NAMALWA (cell line): ENCODE measurements at places on chromosomes 1 and 21.

DNA sequence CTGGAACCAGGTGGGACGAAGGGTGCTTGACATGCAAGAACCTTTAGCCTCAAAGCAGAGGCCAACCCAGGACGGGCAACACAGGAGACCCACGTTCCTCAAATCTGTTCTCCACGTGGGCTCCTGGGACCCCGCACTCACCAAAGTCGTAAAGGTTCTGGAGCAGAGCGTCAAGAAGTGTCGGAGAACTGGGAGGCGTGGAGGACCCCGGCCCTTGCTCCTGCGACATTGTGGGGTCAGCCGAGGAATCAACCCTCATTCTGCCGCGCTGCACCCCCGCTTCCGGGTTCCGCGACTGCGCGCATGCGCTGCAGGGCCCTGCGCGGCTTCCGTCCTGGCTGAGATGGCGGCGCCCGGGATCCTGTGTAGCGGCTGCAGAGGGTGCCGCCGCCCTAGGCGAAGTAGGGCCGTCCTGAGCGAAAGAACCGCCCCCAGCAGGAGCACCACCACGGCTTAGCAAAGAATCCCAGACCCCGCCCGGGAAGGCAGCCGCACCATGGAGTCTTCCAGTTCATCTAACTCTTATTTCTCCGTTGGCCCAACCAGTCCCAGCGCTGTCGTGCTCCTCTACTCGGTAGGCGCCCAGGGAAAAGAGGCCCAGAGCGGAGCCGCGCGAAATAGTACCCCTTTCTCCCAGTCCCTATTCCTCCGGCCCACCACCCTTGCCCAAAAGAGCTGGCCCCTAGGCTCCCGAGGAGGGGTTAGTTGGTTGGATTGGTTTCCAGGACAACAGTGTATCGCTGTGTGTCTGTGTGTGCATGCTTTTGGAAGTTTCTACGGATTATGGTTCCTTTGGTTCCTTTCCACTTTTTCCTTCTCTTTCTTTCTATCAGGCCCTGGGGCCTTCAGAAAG lies at the start of gene GNPAT:
GNPAT (plus strand) TSS at position 330 of the 853 bp plus-strand sequence; CDS start at position 497, 167 bp downstream.
- peak; percentile 92 for DNase-seq

DNA sequence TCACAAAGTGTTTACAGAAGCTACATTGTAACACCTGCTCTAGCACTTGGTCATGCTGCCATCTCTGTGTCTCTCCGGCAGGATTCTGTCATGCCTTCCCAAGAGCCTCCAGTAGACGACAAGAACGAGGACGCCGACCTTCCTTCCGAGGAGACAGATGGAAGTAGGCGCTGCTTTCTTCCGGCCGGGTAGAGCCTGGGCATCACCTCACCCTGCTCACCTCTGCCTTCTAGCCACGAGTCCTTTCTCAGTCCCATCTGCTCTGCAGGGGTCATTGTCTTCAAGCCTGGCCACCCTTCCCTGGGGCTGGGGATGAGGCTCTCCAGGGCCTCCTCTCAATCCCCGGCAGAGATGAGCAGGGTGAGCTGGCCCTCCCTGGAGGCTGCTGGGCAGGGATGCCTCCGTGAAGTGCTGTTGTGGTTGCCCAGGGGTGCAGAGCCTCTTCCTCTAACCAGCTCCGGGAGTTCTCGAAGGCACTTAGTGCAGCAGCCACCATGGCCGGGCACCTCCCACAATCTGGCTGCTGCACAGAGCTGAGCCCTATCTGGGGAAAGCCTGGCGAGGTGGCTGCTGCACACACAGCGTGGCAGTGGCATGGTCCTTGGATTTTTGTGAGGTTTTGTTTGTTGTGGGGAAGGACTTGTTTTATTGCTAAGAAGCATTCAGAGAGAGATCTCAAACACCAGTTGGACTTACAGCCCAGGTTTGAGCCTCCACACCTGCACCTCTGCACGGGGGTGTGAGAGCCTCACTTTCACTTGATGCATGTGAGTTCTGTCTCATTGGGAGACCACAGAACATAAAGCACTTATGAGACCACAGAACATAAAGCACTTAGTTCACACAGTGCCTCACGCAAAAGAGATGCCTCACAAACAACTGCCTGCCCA lies 48.4 kb downstream of the FAAP20 start:
- peak; percentile 31 for DNase-seq

DNA sequence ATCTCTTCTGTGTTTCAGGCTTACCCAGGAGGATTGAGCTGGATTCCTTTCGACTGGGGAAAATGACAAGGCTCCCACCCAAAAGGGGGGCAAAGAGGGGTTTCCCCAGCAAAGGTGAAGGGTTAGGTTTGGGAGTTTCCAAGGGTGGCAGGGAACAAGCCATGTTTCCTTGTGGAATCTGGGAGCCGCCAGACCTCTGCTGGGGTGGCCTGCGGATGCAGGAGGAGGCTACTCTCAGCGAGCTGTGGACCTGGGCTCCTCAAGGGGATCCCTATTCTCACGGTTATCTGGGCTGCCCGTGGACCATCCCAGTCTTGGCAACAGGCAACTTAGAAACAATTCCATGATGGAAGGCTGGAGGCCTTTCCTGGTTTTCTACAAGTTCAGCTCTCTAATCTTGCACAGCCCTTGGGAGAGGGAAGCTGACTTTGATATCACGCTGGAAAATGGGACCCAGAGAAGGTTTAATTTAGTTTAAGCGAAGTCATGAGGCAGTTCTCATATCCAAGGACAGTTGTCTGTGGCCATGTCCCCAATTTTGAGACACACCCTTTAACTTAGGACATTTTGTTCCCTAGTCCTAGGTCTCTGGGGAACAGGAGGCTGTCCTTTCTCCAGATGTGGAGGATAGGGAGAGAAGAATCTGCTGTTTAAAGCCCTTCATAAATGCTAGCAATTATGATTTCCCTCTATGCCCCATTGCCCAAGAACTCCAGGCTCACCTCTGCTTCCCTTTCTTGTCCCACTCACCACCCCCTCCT lies 24.7 kb upstream of the STUM start:
- no peak for DNase-seq

DNA sequence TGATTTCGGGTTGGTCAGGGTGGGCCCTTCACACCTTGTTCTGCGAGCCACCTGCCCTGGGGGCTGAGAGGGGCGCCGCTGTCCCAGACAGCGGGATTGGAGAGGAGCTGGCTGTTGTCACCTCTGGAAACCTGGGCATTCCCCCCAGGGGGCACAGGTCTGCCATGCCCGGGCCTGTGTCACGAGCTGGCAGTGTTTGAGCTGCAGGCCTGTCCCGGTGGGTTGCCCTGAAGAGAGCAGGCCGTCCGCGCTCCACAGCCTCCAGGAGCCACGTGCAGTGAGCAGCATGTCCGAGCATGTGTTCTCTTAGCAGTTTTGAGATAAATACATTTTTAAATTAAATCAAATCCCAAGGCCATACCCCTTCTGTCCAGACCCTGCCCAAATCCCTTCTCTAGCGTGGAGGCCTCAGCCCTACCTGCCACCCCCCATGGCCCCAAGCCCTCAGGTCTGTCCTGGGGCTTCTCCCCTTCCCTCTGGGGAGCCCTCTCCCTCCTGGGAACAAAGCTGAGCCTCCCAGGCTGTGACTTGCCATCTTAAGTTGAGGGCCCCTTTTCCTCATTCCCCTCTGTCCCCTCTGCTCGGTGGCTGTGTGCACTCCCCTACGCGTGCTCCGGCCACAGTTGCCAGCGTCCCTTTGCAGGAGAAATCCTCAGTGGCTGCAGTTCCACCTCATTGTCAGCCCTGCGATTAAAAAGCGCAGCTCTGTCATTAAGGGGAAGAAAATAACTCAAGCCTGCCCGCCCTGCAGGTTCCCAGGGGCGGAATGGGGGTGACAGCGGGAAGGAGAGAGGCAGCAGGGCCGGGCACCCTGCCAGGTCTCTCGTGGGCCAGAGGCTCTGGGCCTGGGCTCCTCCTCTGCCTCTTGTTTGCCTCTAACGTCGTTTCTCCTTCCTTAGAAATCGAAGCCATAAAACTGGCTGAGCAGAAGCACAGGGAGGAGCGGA lies 26.6 kb downstream of the SLX9 start:
- DNase-seq = no peak

GRCh38 chr1:232722626-232723025 lies 82.6 kb upstream of the MAP10 start:
- DNase-seq = no peak

- no peak for DNase-seq
Observed at GRCh38 chr1:217078078-217078690, 355.0 kb upstream of the ESRRG start.

GRCh38 chr1:65904681-65905083 lies 112.0 kb downstream of the PDE4B start:
- no peak for DNase-seq

- DNase-seq = no peak
Observed at GRCh38 chr1:100441651-100442050, 89.3 kb downstream of the CDC14A start.

DNA sequence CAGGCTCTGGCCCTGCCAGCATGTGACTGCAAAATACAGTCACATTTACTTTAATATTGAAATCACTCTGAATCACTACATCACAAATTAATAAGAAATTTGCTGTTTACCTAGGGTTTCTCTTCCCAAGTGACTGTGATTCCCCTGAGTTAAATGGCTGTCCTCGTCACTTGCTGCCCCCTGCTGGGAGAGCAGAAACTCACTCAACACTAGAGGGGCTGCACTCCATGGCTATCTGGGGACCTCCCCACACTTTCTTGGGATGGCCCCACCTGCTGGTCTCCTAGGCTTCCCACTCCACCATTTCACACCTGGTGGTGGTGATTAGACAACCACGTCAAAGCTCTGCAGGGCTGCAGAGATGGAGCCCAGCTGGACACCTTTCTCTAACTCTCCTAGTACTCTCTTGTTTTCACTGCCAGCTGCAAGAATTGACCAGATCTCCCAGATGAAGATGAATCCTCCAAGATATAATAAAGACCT lies 63.4 kb downstream of the CD2 start:
- DNase-seq = peak; percentile 66

GRCh38 chr1:21284206-21285054 lies 5.8 kb downstream of the ECE1 start:
- DNase-seq = peak; percentile 22

GRCh38 chr1:244192325-244192724 lies 141.2 kb downstream of the ZBTB18 start:
- DNase-seq = no peak

DNA sequence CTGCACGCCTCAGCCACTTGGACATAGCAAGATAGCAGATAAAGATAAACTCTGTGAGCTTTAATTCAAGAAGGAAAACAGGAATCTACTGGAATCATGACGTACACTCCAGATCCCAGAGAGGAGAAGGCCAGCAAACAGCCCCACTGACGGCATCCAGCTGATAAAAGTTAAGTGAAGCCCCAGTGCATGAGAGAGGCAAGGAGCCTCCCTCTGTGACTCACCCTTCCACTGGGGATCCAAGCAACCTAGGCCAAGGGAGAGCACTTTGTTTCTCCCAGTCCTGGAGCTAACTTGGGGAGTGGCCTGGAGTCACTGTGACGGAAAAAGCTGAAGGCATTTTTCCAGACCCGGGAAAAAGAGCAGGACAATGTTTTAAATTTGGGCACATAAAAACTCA lies 270.0 kb downstream of the AKT3 start:
- DNase-seq = no peak

DNA sequence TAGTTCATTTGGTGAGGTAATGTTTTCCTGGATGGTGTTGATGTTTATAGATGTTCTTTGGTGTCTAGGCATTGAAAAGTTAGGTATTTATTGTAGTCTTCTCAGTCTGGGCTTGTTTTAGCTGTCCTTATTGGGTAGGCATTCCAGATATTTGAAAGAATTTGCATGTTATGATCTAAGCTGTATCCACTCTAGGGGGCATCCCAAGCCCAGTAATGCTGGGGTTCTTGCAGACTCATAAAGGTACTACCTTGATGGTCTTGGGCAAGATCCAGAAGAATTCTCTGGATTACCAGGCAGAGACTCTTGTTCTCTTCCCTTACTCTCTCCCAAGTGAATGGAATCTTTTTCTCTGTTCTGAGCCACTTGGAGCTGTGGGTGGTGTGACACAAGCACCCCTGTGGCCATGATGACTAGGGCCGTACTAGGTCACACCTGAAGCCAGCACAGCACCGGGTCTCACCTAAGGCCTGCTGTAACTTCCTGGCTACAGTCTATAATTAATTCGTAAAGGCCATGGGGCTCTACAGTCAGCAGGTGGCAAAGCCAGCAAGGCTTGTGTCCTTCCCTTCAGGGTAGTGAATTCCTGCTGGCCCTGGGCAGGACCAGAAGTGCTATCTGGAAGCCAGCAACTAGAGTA lies 74.8 kb upstream of the PDE4B start:
- DNase-seq = no peak

GRCh38 chr21:36858320-36858957 lies 108.0 kb downstream of the HLCS start:
- DNase-seq = no peak

- no peak for DNase-seq
Observed at GRCh38 chr1:67148516-67149178, 13.9 kb upstream of the C1orf141 start.

DNA sequence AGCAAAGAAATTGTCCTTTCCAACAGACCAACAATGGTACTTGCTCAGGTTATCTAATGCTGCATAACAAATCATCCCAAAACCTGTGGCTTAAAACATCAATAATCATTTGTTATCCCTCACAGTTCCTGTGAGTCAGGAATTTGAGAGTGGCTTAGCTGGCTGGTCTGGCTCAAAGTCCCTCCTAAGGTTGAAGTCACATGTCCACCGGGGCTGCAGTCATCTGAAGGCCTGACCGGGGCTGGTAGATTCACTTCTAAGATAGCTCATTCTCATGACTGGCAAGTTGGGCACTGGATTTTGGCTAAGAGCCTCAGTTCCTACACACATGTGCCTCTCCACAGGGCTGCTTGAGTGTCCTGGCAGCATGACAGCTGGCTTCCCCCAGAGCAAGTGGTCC lies 16.9 kb downstream of the ERI3 start:
- DNase-seq = no peak

DNA sequence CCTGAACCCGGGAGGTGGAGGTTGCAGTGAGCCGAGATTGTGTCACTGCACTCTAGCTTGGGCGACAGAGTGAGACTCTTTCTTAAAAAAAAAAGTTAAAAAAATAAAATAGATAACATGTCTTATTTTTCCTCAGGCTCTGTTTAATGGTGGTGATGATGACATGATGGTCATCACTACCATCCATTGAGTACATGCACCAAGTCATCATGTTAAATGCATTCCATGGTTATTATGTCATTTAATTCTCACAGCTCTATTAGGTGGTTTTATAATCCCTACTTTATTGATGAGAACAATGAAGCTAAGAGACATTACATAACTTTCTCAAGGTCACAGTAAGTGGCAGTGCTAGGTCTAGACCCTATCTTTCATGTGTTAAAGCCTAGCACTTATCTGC lies 34.4 kb upstream of the MAB21L3 start:
- no peak for DNase-seq

DNA sequence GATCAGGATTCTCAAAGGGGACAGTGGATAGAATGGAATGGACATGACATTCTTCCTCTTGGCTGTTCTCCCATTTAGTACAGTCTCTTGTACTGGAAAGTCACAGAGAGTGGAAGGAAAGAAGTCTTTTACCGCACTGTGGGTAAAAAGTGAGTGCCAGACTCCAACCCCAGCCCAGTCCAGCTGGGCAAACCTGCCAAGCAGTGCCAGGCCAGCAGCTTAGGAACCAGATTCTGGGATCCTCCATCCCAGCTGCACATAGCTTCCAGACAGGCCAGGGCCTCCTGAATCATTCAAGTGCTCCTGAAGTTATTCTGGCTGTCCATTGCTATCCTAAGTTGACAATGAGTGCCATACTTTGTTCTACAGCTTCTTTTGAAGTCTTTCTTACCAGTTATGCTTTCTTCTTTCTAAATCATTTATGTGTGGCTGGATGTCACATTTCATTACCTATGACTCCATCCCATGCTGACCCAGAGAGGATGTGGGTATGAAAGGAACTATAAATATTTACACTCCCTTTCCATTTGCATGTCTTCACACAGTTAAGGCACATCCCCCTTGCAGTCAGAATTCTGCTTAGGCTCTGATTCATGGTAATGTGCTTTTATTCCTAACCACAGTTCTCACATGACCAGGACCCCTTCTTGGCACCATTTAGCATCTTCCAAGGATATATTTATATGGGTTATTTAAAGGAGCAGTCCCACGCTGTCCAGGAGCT lies 88.9 kb downstream of the AK5 start:
- DNase-seq = no peak
